Renal cortical epithelial cell (primary cell): ENCODE measurements at places on chromosomes 6 and 20. TPM values are rescaled to one million over a fixed set of nuclear protein-coding genes. Genes with fewer than 3 reads are reported as not detected.

DNA sequence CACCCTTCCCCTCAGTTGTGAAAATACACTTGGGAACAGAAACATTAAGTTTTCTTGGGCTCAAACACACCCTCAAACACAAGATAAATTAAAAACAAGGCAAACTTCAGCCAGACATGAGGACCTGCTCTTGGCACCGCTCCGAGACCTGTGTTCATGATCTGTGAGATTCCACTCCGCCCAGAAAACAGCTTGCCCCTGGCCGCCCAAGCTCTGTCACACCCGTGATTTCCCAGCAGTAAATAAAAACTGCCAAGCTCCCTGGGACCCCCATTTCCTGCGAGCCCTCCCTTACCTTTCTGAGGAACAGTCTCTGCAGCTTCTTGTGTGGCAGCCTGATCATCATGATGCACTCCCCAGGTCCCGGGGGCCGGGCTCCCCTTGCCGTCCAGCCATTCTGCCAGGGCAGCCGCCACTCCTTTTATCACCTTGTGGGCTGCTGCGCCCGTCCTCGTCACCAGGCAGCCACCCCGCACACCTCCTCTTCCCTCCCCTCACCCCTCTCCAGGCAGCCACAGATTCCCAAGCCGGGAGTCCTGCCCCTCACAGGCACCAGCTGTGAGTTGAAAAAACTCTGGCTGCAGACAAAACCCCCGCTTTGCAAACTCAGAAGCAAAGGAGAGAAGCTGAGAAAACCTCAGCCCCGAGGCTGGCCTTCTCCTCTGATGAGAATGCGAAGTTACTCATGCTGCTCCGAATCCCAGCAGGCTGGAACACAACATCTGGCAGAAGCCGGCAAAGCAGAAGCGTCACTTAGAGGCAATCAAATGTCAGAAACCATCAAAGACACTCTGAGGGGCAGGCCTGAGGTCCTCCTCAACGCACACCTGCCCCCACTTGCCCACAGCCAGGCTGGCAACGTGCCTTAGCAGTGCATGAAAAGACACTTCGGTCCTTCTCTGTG lies 130.4 kb upstream of the RPS6KA2 start:
- peak; percentile 17 for DNase-seq

SOX18 gene
- 0.05 and 0.17 TPM in 2 replicates for total RNA-seq

- no peak for DNase-seq
These were observed 6.9 kb downstream of the PSMF1 start for GRCh38 chr20:1125277-1125676.

GRCh38 chr20:64077541-64077875 lies 1.8 kb downstream of the RGS19 start:
- no peak for DNase-seq

- no peak for DNase-seq
These were observed 21.8 kb downstream of the SYNDIG1 start for GRCh38 chr20:24491041-24491756.

GRCh38 chr6:13794184-13794583 lies 20.2 kb downstream of the MCUR1 start:
- DNase-seq = no peak

HLA-DMB gene
- 2.1 and 18.9 TPM in 2 replicates for total RNA-seq

- peak; percentile 33 for DNase-seq
These were observed 100.4 kb upstream of the MLN start for GRCh38 chr6:33904050-33904746.

DNA sequence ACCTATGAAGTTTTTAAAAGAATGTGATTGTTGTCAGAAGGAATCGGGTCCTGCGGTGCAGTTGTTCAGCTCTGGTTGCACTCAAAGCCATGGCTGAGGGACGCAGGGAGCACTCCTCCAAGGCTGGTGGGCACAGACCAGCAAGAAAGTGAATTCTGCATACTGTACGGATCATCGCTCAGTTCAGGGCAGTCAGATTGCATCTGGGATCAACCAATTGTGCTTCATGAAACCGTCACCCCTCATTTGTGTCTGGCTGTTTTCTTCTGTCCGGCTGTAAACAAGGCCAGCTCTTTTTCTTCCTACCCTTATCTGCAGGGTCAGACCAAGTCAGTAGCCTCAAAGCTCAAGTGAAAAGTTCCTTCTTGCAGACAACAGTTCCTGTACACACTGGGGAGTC lies 478.3 kb downstream of the TFAP2A start:
- DNase-seq = no peak

SASH1 gene
- total RNA-seq = 12.7 and 87.9 TPM in 2 replicates

TSPO2 gene
- not detected in 2 replicates for total RNA-seq
